Cardiac fibroblast (primary cell): ENCODE measurements at places on chromosomes 4 and X.

- DNase-seq, result no peak
These were observed 39.8 kb upstream of the NAP1L5 start for GRCh38 chr4:88737307-88737941.

DNA sequence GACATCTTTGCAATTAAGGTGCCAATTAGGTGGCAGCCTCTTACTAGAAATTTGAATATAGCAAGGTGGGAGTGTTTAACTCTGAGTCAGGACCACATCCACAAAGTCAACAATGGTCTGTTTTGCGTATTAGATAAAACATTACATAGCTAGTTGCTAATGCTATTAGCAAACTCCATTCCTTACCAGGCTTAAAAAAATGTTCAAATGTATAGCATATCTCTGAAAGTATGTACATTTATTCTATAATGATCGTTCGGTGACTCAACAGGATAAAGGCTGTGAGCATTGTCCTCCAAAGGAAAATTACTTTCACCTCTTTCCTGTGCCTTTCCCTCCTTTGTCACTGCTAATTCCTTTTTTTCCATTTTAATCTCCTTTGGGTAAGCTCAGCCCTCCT, 74.5 kb downstream of the SYTL5 start:
- DNase-seq, result no peak

- no peak for DNase-seq
These were observed 241.9 kb upstream of the NWD2 start for GRCh38 chr4:37002625-37003024.

DNA sequence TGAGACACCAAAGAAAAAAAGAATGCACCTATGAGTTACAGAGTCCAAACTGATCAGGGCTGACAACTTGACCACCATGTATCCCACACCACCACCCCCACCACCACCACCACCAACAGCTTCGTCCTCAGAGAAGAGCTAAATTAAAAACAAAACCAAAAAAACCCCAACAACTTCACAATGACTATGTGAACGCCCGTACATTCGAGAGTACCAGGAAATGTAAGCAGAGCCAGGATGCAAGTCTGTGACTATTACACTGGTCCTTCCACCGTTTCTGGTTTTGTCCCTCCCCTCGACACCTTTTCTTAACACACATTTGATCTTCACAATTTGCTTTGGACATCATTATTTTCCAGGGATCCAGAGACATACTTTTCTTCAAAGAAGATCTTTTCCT, 51.0 kb downstream of the WFS1 start:
- no peak for DNase-seq

DNA sequence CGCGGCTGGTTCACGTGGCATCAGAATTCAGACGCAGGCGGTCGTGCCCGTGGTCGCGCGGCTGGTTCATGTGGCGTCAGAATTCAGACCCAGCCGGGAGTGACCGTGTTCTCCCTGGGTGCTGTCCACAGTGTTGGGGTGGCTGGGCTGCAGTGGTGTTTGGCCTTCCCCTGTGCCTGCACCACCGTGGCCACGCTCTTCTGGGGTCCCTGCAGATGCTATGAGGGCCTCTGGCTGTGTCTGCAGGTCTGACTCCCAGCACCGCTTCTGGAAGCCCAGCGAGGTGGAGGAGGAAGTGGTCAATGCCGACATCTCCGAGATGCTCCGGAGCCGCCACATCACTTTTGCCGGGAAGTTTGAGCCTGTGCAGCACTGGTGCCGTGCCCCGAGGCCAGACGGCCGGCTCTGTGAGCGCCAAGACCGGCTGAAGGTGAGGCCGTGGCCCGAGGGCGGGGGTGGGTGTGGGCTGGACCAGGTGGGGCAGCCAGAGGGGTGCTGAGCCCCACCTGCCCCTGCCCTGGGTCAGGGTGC, 26.4 kb downstream of the NKX1-1 start:
- DNase-seq, result no peak

- DNase-seq, result no peak
These were observed 7.9 kb downstream of the PITX2 start for GRCh38 chr4:110614976-110615352.

- no peak for DNase-seq
These were observed 45.7 kb upstream of the CCDC160 start for GRCh38 chrX:134191281-134191680.
